ENCODE measurements at places on chromosomes 16 and 17.

- peak; percentile 41 for DNase-seq
Measured at GRCh38 chr17:55601874-55602364, 90.7 kb upstream of the SMIM36 start.

GRCh38 chr16:72612256-72612655 is 435.7 kb downstream of the ZFHX3 start:
- DNase-seq, result no peak

DNA sequence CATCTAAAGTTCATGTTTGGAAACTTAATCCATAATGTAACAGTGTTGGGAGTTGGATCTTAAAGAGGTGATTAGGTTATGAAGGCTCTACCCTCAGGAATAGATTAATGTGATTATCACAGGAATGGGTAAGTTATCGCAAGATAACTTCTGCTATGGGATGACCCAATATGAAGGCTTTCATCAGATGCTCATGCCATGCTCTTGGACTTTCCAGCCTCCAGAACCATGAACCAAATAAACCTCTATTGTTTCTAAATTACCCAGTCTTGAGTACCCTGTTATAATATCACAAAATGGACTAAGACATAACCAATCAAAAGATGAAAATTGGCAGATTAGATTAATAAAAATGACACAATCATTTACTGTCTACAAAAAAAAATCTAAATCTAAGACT is 906.9 kb upstream of the SOX9 start:
- DNase-seq, result no peak

DNA sequence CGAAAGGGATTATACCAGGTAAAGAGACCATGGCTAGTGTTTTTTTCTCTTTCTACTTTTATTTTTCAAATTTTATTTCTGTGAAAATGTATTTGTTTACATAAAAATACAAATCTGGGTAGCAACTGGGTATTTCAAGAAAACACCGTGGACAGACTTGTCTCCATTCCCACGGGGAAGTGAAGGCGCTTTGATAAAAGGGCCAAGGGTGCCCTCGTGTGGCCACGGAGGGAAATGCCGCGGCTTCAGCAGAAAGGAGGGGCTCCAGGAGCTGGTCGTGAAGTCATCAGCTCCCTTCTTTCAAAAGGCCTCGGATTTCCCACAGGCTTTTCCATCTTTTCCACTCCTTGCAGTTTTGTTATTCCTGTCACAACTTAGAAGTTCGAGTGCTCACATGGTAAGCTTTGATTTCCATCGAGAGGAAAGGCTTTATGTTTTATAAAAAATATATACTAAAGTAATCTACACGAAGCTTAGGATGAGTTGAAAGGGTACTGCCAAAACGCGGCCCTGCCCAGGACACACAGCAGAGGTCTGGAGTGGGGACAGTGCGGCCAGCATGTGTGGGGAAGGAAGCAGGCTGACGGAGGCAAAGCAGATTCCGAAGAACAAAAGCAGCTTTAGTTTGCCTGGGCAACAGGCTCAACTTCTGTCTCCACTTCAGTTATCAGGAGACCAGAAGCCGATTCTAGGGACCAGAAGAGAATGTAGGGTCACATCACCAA is 15.3 kb upstream of the MNT start:
- peak; percentile 63 for DNase-seq

DNA sequence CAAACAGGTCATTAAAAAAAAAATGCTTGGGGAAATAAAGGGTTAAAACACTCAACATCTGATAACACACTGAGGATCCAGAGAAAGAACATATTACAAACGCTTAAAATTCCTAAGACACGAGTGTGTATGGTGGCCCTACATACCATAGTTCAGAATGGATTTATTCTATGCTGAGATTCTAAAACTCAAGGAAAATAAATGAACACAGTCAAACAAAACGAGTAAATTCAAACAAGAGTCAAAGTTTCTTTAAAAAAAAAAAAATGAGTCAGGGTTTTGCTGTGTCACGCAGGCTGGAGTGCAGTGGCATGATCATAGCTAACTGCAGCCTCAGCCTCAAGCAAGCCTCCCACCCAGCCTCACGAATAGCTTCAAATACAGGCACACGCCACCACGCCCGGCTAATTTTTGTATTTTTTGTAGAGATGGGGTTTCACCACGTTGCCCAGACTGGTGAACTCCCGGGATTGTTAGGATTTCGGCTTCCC is 17.4 kb downstream of the CRK start:
- no peak for DNase-seq
